ENCODE measurements at places on chromosomes 3 and 15. TPM values are rescaled to one million over a fixed set of nuclear protein-coding genes. Genes with fewer than 3 reads are reported as not detected.

Gene CFAP100
- not detected for total RNA-seq

Gene ARL14
- total RNA-seq: not detected

Gene CD86
- 0.97 TPM for total RNA-seq

Gene ITGA11
- total RNA-seq: 0.03 TPM

Gene FETUB
- not detected for total RNA-seq

Gene PLSCR2
- not detected for total RNA-seq

Gene CP
- total RNA-seq: 2.8 TPM

Gene APH1B
- total RNA-seq: 24.4 TPM

DNA sequence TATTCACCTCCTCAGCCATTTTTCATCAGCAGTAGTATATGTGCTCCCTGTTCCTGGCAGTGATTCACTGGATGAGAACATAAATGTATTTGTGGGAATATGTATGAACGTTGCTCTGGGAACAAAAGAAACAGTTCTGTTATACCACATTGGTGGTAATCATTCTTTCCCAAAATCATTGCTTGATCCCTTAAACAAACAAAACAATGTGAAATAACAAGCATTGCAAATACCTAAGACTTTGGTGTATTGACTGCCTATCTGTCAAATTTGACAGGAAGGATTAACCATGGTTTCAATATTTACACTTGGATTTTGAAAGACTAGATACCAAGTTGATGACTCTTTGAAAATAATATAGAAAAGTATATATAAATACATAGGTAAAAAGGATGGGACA, 284.1 kb downstream of the FHIT start:
- no peak for DNase-seq

- no peak for DNase-seq
These were observed 82.6 kb upstream of the CSPG5 start for GRCh38 chr3:47661121-47661752.

DNA sequence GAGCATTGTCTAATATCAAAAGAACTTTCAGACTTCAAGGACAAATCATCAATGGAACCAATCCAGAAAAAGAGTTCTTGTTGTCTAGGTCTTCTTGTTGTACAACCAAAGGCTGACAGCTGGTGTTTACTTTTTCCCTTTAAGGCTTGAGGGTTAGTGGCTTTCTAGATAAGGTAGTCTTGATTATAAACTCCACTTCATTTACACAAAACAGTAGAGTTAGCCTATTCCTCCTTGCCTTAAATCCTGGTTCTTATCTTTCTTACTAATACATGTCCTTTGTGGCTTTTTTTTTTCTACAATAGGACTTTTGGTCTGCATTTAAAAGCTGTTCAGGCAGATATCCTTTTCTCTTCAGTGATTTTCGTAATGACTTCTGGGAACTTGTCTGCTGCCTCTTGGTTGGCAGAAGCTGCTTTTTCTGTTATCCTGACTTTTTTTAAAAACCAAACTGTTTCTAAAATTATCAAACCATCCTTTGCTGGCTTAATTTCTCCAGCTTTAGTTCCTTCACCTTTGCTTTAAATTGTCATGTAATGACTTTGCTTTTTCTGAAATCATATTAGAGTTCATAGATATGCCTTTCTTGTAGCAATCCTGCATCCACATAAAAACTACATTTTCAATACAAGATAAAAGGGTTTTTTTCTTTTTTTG, 44.8 kb downstream of the STRIT1 start:
- DNase-seq: no peak

DNA sequence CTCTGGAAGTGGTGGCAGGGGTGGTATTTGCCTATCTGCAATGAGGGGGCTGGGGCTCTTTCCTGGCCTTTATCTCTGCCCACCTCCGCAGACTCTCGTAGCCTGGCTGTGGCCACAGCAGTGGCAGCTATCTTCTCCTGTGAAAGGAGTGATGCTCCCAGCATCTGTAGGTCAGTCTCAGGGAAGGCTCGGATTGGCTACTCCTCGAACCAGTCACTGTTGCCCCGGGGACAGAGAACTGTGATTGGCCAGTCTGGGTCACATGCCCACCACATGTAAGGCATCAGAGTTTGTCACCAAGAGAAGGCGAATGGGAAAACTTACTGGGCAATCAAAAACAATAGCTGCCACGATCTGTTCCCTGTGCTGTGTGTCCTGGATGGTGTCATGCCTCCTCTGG, 30.1 kb upstream of the FGD5 start:
- no peak for DNase-seq

DNA sequence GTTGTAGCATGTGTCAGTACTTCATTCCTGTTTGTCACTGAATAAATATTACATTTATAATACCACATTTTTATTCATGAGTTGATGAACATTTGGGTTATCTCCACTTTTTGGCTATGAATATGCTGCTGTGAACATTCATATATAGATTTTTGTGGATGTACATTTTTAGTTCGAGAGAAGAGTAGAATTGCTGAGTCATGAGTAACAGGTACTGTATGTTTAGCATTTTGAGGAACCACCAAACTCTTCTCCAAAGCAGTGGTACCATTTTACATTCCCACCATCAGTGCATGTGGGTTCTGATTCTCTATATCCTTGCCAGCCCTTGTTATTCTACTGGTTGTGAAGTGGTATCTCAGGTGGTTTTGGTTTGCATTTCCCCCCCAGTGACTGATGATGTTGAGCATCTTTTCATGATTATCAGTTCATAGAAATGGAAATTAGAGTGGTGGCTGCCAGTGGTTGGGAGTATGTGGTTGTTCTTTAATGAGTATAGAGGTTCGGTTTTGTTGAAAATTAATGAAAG, 59.6 kb downstream of the CCDC66 start:
- no peak for DNase-seq

DNA sequence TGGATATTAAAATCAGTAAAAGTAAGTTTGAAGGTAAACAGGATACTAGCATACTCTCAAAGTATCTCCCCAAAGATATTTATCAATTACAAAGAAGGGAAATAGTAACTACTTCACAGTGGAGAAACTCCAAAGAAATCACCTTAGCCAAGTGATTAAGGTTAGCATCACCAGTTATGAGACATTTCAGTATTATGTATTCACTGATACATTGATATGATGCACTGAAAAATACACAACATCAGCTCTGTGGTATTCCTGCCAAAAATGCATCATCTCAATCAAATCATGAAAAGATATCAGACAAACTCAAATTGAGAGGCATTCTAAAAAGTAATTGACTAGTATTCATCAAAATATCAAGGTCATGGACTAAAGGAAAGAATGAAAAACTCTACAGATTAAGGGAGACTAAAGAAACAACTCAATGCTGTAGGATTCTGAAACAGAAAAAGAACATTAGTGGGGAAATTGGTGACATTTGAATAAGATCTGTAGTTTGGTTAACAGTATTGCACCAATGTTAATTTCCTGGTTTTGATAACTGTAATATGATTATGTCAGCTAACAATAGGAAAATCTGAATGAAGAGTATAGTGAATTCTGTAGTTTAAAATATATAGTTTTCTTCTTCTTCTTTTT, 215.4 kb downstream of the UACA start:
- no peak for DNase-seq

GRCh38 chr3:71451812-71452211, 131.7 kb downstream of the FOXP1 start:
- no peak for DNase-seq

DNA sequence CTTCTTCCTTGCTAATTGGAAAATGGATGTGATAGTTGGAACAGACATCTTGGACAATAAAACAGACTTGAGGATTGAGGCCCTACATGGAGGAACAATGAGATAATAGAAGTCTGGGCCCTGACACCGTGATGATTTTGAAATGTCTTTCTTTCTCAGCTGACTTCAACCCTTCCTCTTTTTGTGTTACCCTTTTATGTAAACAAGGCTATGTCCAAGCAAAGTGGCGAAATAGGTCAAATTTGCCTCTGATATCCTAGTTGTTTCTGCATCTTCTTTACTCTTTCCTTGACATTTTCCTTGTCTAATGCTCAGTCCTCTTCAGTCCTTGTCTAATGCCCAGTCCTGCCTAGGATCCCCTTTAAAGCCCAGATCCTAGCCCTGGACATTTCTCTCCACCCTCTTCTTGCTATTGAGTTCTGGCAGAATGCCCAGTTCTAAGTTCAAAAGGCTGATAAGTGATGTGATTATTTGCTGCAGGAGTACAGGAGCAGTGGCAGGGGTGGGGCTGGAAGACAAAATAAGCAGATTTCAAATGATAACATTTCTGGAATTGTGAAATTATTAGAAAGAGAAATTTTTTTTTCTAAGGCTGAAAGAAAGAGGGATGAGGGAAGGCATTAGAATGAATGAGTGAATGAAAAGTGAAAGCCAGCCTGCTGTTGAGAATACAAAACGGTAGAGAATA, 6.5 kb upstream of the VPS8 start:
- no peak for DNase-seq

DNA sequence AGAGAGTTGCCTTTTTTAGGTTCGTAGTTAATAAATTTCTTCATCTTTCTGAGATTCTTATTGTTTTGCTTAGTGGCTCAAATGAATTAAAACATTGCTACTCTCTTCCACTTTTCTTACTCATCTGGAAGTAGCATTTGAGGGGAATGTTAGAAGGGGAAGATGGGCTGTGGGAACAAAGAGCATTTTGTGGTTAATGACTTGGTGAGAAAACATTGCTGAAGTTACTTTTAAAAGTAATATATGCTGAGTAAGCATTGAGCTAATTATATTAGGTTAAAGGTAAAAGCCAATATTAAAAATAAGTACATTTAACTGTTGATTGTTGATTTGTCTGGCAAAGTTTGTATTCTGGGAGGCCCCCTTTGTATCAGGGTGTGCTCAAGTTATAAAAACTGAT, 5.7 kb downstream of the MORF4L1 start:
- no peak for DNase-seq

- DNase-seq: no peak
These were observed 12.1 kb downstream of the PAK6 start for GRCh38 chr15:40250771-40251483.

- DNase-seq: no peak
These were observed 6.0 kb downstream of the SKIL start for GRCh38 chr3:170363471-170363994.

GRCh38 chr3:102936511-102937045, 501.8 kb downstream of the ZPLD1 start:
- no peak for DNase-seq

GRCh38 chr15:26551473-26551872, 221.4 kb downstream of the GABRB3 start:
- no peak for DNase-seq

- no peak for DNase-seq
These were observed 12.9 kb downstream of the BDH1 start for GRCh38 chr3:197542741-197543454.
